ENCODE measurements at places on chromosomes 12 and 14. TPM values are rescaled to one million over a fixed set of nuclear protein-coding genes. Genes with fewer than 3 reads are reported as not detected.

Gene CARMIL3
- total RNA-seq = not detected

GRCh38 chr12:94602024-94602423 is 48.3 kb downstream of the TMCC3 start:
- no peak for DNase-seq

GRCh38 chr12:127270193-127270592 is 996.8 kb upstream of the TMEM132C start:
- peak; percentile 92 for DNase-seq

DNA sequence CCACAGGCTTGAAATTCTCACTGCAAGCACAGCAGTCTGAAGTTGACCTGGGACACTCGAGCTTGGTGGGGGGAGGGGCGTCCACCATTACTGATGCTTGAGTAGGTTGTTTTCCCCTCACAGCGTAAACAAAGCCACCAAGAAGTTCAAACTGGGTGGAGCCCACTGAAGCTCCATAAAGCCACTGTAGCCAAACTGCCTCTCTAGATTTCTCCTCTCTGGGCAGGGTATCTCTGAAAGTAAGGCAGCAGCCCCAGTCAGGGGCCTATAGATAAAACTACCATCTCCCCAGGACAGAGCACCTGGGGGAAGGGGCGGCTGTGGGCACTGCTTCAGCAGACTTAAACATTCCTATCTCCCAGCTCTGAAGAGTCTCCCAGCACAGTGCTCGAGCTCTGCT is 31.7 kb upstream of the ST8SIA1 start:
- DNase-seq = no peak

DNA sequence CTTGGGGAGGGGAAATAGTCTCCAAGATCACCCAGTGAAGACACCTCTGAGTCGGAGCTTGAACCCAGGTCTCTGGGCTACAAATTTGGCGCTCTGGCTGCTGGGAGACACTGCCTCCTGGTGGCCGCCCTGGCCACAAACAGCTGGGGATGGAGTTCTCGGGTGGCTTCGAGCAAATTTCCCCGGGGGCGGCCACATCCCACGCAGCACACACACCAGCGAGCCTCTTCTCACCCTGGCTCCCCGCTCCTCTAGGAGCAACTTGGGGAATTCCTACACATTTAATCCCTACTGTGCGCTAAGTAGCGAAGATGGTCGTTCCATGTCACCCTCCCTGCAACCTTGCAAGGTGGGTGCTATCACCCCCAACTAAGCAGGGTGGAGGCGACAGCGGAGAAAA is 66.2 kb upstream of the BEGAIN start:
- no peak for DNase-seq

DNA sequence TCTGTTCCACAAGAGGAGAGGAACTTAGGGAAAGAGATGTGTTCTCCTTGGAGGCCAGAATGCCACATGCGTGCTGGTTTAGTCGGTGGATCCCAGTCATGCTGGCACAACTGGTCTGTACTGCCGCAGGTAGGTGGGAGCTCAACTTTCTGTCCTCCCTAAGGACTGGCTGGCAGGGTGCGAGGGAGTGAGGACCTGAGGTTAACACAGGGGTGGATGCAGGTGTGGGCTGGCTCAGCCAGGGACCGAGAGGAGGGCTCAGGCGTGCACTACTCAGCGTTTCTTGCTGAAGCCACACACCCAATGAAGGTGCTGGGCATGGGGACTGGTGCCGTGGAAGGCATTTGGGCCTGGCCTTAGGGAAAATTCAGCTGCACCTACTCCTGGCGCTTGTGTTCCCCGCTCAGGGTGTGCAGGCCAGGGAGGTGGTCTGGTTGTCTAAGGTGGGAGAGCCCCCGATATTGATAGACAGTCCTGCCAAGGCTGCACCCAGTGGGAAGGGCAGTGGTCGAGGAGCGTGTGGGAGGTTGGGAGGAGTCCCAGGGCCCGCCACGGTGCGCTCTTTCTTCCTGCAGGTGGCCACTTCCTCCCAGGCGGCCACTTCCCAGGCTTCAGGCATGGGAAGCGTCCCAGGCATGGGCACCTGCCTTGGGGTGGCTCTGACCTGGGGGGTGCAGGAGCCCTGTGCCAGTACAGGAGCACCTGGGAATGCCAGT is 138.4 kb downstream of the ADGRD1 start:
- DNase-seq = no peak

DNA sequence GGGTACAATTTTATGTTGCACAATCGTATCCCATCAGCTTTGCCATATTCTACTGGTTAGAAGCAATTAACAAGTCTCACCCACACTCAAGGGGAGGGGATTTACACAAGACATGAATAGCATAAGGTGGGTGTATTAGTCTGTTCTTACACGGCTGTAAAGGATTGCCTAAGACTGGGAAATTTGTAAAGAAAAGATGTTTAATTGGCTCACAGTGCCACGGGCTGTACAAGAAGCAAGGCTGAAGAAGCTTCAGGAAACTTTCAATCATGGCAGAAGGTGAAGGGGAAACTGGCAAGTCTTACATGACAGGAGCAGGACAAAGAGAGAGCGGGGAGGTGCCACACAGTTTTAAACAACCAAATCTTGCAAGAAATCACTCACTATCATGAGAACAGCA is 231.8 kb upstream of the AMIGO2 start:
- DNase-seq = no peak

DNA sequence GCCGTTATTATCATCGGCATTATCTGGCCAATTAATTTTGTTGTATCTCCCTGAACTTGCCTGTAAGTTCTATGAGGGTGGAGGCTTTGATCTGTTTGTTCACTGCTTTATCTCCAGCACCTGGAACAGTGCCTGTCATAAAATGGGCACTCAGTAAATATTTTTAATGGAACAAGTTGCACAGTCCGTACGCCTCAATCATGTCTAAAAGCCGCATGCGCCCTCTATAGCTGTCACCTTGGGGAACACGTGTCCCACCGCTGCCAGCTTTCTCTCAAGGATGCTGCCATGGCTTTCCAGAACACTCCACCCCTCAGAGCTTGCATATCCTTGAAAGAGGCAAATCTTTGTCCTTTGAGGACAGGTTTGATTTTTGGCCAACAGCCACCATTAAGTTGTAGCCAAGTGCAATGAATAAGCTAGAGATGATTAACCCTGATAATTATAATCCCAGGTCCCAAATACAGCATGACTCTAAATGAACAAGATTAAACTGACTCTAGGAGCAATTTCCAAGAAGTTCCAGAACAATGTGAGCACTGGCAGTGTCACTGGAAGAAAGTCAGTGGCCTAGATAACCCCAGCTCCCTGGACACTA is 55.1 kb downstream of the ERH start:
- no peak for DNase-seq
